Putamen (tissue), 1 donor: ENCODE measurements at places on chromosomes 1 and 21.

DNA sequence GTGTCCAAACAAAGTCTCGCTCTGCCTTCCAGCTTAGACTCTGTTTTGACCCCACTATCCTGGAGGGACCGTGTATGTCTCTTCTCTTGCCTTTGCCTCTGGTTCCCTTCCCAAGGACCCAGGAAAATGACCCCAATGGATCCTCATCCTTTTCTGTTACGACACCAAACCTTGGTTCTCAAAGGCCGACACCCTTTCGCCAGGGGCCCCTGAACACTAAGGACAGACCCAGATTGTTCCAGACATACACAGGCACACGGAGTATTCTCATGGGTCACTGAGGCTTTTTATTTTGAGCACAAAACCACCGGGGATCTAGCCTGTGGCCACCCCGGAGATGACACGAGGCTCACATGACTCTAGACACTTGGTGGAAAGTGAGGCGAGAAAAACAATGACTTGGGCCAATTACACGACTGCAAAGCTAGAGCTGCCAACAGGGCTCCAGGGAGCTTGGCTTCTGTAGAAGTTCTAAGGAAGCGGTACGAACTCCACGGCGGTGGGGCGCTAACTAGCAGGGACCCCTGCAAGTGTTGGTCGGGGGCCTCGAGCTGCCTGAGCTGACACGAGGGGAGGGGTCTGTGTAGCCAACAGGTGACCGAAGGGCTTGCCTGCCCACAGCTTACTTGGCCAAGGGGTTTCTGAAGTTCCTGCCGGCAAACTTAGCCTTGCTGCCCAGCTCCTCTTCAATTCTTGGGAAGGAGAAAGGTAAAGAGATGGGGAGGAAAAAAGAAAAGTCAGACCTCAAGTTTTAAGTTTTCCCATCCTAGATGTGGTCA, 17.6 kb downstream of the ENO1 start:
- no peak for DNase-seq

- DNase-seq, result no peak
Measured at GRCh38 chr1:169833179-169833901, 38.6 kb upstream of the METTL18 start.

GRCh38 chr1:231936983-231937775, 310.6 kb downstream of the DISC1 start:
- DNase-seq, result peak; percentile 24

DNA sequence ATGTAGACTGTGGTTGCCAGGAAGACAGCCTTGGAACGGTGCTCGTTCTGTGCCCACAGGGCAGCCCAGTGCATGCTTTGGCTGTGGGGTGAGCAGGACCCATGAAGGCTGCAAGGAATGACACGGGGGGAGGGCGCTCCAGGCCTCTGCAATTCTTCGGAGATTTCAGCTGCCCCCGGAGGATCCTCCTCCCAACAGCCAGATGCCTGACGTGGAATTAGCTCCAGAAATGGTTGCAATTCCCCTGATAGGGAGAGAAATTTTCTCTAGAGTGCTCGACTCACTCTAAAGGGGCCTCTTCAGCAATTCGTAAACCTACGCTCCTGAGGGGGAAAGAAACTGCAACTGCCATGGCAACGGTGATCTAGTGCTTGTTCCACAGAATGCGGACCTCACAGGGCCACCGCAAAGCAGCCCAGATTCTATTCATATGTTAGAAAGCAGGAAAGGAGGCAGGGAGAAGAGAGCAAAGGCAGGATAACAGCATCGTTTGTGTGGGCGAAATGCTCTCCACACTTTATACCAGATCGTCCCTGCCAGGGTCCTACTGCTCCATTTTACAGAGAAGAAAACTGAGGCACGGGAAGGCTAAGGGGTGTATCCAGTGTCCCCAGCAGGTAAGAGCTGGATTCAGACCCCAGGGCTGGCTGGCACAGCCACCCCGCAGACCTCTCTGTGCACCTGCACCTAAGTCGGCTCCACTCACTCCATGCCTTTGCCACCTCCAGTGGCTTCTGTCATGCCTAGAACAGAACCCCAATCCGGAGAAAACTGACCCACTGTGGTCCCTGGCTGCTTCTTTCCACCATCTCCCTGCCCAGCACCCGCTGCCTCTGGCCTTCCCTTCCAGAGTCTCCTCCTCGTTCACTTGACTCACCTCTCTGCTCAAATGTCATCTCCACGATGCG, 11.9 kb upstream of the PDE9A start:
- no peak for DNase-seq

DNA sequence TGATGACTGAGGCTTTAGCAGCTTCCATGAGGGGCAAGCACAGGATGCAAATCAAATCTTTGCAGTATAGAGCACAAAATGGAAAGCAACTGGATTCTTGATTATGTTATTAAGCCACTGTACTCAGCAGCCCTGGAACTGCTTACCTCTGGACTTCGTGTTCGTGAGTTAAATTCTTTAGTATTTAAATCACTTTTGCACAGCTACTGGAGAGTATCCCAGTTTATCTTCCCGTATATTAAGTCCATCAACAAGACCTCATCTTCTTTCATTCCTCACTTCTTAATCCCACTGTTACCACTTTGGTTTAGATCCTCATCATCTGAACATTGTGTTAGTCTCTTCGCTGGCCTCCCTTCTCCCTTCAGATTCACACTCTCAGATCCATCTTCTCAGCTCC, 108.9 kb downstream of the GREM2 start:
- DNase-seq, result no peak

- DNase-seq, result no peak
Measured at GRCh38 chr1:158007667-158008386, 14.4 kb downstream of the KIRREL1 start.

GRCh38 chr1:206949208-206949607, 2.9 kb upstream of the PIGR start:
- DNase-seq, result peak; percentile 25

DNA sequence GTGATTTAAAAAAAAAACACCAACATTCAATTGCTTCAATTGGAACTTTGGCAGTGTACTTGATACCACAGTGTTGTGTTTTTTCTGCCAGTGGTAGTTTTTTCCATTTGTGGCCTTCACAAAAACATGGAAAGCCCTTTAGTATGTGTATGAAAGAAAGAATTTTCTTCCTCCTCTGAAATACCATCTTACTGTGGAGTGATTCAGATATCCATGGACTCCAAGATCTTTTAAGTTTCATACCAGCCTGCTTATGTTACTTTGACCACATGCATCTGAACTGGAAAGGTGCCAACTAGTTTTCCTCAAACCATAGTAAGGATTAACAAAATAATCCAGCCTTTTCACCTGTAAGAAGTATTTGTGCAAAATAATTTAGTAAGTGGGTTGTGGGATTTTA, 3.4 kb downstream of the PPP2R5A start:
- DNase-seq, result no peak
